ENCODE measurements at places on chromosomes 3 and 15. TPM values are rescaled to one million over a fixed set of nuclear protein-coding genes. Genes with fewer than 3 reads are reported as not detected.

DNA sequence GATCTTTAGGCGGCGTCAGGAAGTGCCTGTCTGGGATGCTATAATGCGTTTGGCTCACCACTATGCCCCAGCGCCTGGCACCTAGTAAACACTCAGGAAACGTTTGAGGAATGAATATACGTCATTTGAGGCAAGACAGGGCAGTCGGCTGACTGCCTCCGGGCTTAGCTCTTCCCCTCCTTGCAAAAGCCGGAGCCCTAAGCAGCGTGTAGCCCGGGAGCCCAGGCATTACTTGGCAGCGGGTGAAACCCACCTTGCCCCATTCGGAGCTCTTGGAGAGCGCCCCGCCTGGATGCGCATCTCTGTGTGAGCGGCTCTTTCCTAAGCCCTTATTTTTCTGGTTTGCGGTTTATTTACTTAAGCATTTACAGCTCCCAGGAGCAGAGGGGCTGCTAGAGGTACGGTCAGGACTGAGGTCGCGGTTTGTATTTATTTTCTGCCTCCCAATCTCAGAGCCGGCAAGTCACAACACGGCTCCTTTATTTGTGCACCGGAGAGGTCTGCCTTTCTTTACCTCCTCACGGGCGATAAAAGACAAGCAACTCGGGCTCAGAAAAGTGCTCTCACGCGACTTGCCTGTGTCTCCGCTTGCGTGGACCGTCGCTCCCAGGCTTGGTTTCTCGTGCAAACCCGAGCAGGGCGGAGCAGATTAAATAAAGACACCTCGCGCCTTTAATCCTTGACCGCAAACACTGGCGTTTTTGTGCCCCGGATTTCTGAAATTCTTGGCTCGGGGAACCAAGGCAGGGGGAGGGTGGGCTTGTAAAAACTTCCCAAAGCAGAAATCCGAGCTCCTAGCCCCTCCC lies 737 bp upstream of the ITPR1 start:
- DNase-seq, result no peak

- no peak for DNase-seq
Observed at GRCh38 chr3:14047841-14048240, 76.8 kb downstream of the CHCHD4 start.

PPP1R14D gene
- not detected for polyA plus RNA-seq

PARP9 gene
- 13.7 TPM for polyA plus RNA-seq

SLC2A2 gene
- not detected for polyA plus RNA-seq

XCR1 gene
- 0.35 TPM for polyA plus RNA-seq
